ENCODE measurements at places on chromosomes 5 and 9.

DNA sequence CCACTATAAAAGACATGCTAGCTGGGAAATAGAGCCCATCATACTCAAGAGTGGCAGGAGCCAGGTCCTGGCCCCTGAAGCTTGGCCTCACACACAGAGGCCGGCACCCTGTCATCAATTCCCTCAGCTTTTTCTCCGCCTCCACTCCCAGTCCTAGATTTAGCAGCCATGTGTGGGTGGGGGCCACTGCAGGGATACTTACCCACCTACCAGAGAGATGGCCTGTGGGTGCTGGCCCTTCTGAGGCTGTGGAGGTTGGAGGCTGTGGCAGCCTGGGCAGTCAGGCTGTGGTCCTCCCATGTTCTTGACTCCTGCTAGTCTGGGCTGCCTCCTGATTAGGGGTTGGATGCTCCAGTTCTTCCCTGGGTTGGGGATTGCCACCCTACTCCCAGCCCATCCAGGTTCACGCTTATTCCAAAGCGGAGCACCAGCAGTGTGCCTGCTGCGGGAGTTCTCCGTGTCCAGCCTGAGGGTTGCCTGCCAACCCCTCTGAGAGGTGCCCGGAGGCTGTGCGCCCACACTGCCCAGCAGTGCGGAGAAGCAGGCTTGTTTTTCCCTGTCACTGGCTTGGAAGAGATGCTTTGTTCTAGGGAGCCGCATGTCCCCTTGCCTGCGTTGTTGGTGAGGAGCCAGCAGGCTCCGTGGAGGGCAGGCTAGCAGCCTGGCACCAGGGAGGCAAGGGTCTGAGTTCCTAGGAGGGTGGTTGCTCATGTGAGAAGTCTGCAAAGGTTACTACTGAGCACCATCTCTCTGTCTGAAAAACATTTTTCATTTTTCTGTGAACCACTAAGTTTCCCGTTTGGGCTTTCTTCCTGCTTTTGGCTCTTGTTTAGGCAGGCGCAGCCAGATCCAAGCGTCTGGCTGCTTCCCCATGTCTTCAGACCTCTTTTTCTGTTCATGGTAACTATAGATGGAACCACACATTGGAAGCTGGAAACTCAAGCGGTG lies 7.5 kb downstream of the SLC22A5 start:
- no peak for DNase-seq

DNA sequence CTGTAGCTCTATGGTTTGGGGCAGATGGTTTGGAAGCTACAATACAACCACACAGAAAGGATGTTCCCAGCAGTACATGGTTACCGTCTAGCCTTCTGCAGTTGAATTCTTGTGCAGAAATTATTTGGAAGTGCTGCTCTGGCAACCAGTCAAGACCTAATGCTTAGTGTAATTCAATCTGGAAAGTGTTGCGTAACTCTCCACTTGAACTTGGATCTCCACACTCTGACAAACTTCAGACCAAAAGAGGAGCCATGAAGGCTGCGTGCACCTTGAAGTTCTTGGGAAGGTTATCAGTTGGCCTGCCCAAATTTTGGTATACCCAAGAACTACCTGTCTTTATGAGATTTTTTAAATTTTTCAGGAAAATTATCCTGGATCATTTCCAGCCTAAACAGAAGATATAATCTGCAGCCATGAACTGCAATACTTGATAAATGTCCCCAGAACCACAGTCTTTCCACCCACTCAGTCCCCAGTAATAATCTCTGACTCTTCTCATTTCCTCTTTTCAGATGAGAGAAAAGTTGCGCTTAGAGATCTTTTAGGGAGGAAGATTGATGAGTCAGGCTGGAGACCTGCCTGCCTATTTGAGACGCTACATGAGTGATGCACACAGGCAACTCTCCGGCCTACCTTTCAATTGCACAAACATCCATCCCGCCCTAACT lies 159.9 kb downstream of the FANCC start:
- DNase-seq, result no peak

GRCh38 chr5:103510851-103511553 lies 51.6 kb downstream of the NUDT12 start:
- no peak for DNase-seq

DNA sequence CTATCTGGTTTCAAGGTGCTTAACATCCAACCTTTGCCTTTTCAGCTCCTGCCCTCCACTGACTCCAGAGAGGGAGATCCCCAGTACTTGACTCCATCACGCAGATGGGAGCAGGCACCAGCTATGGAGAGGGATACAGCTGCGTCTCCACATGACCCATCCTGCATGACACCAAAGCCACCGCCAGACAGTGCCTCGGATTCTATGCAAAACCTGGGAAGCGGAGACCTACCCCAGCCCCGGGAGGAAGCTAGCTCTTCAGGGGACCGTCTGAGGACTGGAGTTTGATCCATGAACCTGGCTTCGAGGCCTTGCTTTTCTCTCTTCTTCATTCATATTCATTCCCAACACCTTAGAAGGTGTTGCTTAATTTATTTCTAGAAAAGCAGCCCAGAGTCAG lies 24.8 kb downstream of the HRH2 start:
- DNase-seq, result no peak

DNA sequence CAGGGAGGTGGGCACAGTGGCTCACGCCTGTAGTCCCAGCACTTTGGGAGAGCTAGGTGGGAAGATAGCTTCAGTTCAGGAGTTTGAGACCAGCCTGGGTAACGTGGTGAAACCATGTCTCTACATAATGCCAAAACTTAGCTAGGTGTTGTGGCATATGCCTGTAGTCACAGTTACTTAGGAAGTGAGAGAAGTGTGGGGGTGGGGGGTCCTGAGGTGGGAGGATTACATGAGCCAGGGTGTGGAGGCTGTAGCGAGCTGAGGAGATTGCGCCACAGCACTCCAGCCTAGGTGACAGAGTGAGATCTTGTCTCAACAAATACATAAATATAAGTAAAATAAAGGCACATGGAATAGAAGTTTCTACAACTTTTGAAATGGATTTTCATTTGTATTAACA lies 23.1 kb downstream of the VCAN start:
- no peak for DNase-seq

GRCh38 chr9:6576987-6577386 lies 68.5 kb downstream of the GLDC start:
- no peak for DNase-seq

- DNase-seq, result no peak
Measured at GRCh38 chr9:83431101-83432060, 106.8 kb downstream of the FRMD3 start.

GRCh38 chr5:139091439-139092156 lies 106.6 kb downstream of the SIL1 start:
- DNase-seq, result no peak

DNA sequence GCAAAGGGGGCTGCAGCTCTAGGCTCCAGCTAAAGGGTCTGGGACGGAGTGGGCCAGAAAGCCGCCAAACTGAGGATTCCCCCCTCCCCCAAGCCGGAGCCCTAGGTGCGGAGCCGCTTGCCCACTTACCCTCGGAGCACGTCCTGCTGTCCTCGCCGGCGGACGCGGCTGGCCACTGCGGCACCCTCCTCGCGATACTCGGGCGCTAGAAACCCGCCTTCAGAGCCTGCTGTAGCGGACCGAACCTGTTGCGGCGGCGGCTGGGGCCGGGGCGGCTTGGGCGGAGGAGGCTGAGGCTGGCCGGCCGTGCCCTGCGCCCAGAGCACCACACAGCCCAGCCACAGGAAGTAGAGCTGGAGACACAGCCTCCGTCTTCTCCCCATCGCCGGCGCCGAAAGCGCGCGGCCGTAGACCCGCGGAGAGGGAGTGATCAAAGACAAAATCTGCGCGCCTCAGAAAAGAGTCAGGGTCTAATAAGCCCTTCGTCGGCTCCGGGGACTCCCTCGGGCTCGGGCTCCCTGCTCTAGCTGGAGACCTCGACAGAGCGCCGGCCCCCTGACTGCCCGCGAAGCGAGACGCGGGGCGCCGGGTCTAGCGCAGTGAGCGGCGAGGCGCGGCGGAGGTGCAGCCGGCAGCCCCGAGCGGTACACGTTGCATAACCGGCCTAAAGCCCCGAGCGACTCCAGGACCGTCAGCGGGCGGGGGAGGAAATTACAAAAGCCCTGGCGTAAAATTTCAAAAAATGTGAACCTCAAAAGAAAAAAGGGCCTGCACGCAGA lies 635 bp downstream of the FBN2 start:
- DNase-seq, result no peak

GRCh38 chr9:34982361-34982760 lies 7.2 kb upstream of the DNAJB5 start:
- no peak for DNase-seq

DNA sequence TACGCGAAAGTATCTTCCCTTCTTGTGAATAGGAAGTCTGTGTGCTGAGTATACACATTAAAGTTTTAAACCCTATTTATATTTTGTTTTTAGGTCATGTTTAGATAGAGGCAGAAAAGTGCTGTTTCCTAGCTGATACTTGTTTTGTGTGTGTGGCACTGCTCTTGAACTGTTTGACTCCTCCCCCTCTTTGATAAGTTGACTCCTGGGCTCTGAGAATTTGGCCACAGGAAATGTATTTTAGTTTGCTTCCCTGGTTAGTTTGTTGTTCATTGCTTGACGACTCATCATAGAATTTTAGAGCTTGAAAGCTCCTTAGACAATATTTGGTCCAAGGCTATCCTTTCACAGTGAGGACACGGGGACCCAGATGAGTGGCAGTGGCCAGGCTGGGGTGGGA lies 2.0 kb upstream of the CDC14B start:
- no peak for DNase-seq

DNA sequence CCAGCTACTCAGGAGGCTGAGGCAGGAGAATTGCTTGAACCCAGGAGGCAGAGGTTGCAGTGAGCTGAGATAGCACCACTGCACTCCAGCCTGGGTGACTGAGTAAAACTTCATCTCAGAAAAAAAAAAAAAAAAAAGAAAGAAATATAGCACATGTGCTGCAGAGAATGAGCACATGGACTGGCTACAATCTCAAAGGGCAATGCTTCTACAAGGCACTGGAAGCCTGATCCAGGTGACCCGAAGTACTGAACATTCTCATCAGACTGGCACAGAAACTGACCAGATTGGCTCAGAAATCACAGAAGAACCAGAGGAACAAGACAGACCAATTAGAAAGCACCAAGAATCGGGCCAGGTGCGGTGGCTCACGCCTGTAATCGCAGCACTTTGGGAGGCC lies 4.8 kb downstream of the DYNC2I2 start:
- DNase-seq, result no peak
